ENCODE measurements at places on chromosomes 3 and 15. TPM values are rescaled to one million over a fixed set of nuclear protein-coding genes. Genes with fewer than 3 reads are reported as not detected.

- DNase-seq = no peak
Measured at GRCh38 chr15:78307976-78308375, 8.6 kb upstream of the SKIC8 start.

Gene C3orf22
- not detected for total RNA-seq

DNA sequence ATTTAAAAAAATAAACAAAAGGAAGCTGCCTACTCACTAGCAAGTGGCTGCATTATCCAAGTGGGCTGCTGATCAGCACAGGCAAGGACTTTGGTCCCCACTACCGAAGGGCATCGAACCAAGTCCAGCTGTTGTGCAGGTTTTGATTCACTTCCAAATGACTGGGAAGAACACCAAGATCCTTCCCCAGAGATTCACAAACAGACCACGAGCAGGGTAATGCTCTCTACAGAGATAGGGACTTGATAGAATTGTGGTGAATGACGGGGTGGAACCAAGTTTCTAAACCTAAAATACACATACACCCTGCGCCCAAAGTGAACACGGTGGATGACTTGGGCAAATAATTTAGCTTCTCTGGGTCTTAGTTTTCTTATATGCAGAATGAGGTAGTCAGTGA lies 203.7 kb upstream of the ICE2 start:
- no peak for DNase-seq

DNA sequence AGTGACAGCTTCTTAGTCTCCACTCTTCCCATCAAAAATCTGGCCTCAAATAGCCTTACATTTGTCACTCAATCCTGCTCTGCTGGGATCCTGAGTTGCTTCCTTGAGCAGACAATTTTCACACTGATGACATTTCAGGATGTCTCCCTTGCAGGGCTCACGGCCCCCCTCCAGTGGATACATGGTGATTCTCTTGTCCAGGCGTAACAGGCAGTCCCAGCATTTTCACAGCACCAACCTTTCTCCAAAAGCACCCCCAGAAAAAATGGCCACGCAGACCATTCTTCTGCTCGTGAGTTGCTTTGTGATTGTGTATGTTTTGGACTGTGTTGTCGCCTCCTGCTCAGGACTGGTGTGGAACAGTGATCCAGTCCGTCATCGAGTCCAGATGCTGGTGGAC lies 47.4 kb upstream of the WNT7A start:
- no peak for DNase-seq

Gene GNAT1
- total RNA-seq = not detected

- DNase-seq = no peak
Measured at GRCh38 chr15:69896606-69897005, 201.1 kb downstream of the TLE3 start.

DNA sequence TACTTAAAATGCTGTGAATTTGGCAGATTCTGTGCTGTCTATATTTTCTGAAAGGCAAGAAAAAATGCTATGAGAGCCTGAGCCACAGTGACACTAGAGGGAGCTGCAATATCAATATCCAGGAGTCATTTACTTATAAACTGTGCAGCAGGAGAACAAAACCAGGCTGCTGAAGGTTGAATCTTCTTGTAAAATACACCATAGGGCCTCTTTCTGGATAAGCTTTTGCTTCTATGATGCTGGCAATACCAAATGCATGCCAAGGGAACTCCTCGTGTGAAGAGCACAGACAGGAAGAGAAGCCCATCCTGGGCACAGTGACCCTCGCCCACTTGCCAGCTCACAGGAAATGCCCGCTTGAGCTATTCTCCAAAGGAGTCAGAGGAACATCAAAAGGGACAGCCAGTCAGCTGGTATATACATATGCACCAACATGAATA lies 48.0 kb upstream of the TSPAN3 start:
- peak; percentile 68 for DNase-seq

Gene CGNL1
- 14.5 TPM for total RNA-seq

Gene FETUB
- total RNA-seq = not detected

Gene TM6SF1
- total RNA-seq = 4.7 TPM

- DNase-seq = no peak
Measured at GRCh38 chr15:45177285-45177684, 10.5 kb downstream of the SHF start.

DNA sequence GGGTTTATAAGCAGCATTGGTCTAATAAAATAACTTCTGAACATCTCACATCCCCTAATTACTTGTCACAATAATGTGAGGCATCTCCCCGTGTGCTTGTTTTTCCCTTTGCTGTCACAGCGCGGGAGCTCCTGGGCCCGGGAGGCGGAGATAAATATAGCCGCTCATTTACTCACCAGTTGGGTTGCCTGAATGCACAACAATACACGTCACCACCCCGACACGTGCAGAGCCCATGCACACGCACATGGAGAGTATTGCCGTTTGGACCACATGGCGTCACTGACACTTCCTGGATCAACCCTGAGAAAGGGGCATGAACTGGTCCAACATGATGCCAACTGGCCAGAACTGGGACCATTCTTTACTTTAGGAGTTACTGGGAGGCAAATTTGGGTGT lies 76.2 kb downstream of the MRPL46 start:
- DNase-seq = no peak

Gene NAA50
- total RNA-seq = 85.1 TPM

GRCh38 chr15:63319065-63319464 lies 41.7 kb downstream of the APH1B start:
- no peak for DNase-seq

- DNase-seq = no peak
Measured at GRCh38 chr3:87069971-87070370, 79.0 kb upstream of the VGLL3 start.

- DNase-seq = no peak
Measured at GRCh38 chr3:195156286-195156890, 114.6 kb downstream of the XXYLT1 start.

GRCh38 chr15:29844290-29844903 lies 22.1 kb upstream of the TJP1 start:
- DNase-seq = no peak

GRCh38 chr3:66253790-66254620 lies 33.2 kb downstream of the SLC25A26 start:
- peak; percentile 38 for DNase-seq

DNA sequence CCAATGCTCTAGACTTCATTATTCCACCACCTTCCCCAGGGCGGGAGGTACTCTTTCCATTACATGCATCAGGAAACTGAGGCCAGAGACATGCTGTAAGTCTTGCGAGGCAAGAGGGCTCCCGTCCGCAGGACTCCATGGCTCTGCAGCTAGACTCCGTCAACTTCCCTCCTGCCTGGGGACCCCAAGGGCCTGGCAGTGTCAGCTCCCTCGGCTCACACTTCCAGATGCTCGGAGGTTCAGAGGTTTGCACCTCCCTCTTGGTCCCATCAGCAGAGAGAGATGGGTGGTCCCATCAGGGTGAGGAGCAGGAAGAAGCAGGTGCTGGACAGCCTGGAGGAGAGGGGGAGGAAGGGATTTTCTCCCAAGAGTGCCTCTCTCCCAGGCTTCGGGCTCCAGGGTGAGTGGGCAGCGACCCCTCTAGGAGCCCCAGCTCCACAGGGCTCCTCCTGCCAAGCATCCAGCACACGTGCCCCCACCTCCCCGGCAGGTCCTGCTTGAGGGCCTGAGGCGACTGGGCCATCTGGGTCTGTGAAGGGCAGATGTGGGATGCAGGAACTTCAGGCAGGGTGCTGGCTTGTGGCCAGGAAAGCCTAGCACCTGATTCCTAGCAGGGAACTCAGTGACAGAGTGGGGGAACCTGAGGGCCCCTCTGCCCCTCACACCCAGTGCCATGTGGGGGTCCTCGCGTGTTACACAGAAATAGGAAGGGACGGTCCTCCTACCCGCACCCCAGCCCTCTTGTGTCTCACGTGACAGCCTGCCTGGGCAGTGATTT lies 9.3 kb downstream of the PAK6 start:
- DNase-seq = no peak

- peak; percentile 43 for DNase-seq
Measured at GRCh38 chr3:189233225-189233858, 61.6 kb downstream of the TPRG1 start.

DNA sequence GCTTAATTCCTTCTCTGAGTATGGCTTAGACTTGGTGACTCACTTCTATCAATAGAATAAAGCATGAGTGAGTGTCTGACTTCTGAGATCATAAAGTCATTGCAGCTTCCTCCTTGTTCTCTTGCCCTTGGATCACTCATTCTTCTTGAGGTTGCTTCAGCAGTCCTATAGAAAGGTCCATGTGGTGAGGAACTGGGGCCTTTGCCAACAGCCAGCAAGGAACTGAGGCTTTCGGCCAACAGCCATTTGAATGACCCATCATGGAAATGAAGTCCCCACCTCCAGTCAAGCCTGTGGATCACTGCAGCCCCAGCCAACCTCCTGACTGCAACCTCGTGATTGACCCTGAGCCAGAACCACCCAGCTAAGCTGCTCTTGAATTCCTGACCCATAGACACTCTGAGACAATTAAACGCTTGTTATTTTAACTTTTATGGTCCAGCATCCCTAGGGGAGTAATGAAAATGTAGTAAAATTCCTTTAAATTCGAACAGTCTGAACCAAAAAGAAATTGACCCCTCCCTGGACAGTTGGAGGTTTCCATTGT lies 84.5 kb downstream of the WDR76 start:
- peak; percentile 69 for DNase-seq

DNA sequence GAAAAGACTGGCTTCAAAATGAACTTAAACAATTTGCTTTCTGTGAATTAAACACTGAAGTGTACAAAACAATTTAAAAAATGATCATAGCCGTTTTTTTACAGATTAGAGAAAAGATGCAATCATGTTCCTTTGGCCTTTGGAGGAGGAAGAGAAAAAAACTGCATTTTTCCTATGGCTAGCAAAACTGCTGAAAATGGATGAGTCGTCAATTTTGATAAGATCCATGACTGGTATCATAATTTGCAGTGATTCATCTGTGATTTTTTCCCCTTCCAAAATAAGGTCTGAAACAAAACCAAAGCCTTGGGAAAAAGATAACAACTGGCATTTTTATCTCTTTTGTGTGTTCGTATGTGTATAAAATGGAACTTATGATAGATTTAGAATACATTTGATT lies 255.6 kb upstream of the SATB1 start:
- DNase-seq = no peak

- no peak for DNase-seq
Measured at GRCh38 chr3:31707286-31707685, 174.6 kb downstream of the STT3B start.
